ENCODE measurements at places on chromosomes 1 and 21.

DNA sequence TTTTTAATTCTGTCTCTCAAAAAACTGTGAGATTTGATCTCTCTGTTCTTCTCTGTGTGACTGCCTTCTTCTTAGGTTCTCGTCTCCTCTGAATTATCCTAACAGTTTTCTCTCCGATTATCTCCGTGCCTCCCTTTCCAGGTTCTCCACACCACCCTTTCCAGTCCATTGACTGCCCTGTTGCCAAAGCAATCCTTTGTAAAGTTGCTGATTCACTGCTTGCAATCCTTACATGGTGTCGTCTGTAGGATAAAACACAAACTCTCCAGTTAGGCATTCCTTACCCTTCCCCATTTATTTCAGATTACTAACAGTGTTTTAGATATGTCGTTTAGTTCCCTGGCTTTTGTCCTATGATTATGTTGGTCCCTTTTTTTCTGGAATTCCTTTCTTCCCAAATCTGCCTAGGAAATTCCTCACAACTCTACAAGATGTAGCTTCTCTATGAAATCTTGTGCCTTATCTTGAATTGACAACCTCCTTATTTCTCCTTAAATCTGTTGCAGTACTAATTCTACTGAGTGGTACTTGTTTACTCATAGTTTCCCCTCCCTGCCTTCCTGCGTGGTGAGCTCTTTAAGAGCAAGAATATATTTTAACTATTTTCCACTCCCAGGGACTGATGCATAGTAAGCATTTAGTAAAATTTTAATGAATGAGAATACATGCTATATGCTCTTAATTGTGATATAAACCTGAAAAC, 22.3 kb downstream of the RCOR3 start:
- no peak for DNase-seq

- no peak for DNase-seq
These were observed 24.6 kb upstream of the LYPLAL1 start for GRCh38 chr1:219149009-219149577.

DNA sequence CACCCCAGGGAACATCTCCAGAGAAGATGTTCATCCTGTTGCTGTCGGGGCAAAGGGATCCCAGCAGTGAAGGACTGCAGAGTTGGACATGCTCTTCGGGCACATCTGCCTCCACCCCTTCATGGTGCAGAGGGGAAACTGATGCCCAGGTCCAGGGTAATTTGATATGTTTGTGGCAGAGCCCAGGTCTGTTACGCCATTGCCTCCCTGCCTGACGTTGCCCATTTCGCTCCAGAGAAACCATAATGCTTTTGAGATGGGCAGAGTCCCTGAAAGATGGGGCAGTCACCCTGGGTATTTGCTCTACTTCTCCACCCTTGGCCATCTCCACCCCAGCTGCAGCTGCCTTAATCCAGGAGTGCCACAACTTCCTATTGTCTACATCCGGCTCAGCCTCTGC, 290.4 kb upstream of the POU3F1 start:
- no peak for DNase-seq

GRCh38 chr1:175922254-175922881, 179.0 kb upstream of the TNR start:
- no peak for DNase-seq

DNA sequence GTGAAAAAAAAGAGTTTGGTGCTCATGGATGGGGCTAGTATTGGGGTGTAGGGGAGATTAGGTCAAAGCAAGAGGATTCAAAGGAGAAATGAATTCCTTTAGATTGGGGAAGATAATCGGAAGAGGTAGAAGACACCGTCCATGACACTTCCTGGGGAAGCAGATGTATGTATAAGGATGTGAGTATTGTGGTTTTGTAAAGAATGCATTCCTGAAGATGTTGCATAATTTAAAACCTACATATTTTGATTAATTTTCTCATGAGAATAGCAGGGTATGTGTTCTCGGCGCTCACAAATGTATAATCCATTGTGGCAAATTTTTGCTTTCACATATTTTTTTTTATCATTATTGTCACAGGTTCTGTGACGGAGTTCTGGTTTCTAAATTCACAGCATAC, 5.5 kb upstream of the LGALS8 start:
- peak; percentile 39 for DNase-seq

DNA sequence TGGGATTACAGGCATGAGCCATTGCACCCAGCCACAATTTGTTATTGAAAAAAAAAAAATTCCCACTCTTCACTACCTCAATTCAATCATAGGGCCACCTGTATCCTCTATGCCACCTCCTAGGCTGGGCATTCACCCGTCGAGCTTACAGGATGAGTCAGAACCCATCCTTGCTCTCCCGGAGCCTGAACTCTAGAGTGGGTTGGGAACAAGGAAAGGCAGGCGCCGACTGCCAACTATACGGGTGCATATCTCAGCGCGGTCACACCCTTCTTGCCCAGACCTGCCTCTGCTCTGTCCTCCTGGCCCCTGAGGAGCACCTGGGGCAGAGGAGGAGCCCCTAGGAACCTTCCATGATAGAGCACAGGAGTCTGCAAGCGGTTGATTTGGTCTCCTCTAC, 21.4 kb upstream of the LBR start:
- DNase-seq: peak; percentile 98

GRCh38 chr1:196309386-196309785, 298.9 kb downstream of the KCNT2 start:
- peak; percentile 62 for DNase-seq

GRCh38 chr21:42531771-42532170, 18.1 kb downstream of the SLC37A1 start:
- DNase-seq: no peak

DNA sequence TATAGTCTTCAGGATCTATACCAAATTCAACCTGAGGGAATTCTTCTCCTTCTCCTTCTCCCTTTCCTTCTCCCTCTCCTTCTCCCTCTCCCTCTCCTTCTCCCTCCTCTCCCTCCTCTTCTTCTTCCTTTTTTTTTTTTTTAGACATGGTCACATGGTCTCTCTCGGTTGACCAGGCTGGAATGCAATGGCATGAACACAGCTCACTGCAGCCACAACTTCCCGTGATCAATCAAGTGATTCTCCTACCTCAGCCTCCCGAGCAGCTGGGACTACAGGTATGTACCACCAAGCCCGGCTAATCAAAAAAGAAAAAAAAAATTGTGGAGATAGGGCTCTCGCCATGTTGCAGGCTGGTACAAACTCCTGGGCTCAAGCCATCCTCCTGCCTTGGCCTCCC, 51.5 kb downstream of the DNAI4 start:
- no peak for DNase-seq

GRCh38 chr1:226816576-226816975, 53.8 kb upstream of the PSEN2 start:
- peak; percentile 33 for DNase-seq

- no peak for DNase-seq
These were observed 44.5 kb downstream of the ELAPOR1 start for GRCh38 chr1:109158433-109158832.

DNA sequence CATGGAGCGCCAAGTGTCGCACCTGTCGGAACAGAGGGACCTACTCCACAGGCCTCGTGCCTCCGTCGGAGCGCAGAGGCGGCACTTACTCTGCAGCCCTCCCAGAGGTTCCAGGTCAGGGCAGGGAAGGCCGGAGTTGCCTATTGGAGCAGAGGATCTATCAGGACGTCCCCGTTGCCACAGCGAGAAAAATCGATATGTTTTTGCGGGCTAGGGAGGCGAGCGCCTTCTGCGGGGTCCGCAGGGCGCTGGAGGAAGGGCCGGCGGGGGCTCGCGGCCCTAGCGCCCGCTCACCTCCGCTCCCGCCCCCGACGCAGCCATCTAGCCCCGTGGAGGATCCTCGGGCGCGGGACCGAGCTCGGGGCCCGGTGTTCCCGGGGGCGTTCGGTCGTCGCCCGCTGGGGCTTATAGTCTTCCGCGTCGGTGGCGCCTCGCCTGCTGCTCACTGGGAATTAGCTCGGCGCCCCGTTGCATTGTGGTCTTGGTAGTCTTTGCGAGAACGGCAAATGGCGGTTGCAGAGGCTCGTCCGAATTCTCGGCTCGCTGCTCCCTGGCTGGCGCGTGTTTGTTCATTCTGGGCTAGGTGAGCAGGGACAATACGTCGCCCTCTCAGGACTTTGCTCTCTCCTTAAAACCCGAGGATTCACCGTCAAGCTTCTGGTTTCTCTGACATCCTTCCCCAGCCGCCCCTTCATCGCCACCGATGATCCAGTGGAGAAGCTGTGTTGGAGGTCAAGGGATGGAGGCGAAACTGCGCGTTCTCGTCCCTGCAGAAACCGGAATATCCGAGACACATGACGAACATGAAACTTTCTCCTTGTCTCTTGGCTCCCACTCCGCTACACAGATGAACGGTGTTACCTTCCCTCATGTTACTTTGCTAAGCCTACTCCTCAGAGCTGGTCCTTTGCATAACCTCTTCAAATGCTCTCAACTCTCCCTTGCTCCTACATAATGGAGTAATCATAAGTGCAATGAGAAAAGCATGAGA, at the start of gene JTB:
Gene JTB (minus strand): TSS at position 425 of the 991 bp plus-strand sequence. CDS start 422 bp downstream, at position 3.
- DNase-seq: peak; percentile 88
